NCI-H1417 treated with DMSO at 0.1 percent for 48 hours (cell line): ENCODE measurements at places on chromosomes 7 and 10.

DNA sequence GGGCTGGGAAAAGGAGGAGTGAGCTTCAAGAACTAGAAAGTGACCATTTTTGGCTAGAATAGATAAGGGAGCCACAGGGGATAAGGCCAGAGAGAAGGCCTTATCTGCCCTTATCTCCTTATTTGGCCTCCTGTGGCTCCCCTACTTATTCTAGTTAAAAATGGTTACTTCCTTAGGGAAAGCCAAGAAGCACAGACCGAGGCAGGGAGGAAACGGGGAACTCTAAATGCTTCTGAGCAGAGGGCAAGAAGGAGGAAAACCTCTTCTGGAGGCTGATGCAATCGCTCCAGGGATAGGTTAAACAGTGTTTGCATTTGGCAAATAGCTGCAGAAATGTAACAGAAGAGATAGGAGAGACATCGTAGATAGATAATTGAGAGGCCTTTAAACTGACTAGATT is 18.6 kb downstream of the NRP1 start:
- no peak for DNase-seq

- no peak for DNase-seq
Measured at GRCh38 chr7:68678196-68678595, 920.1 kb upstream of the AUTS2 start.

GRCh38 chr7:100469227-100470044 is 5.4 kb upstream of the SPACDR start:
- DNase-seq: peak; percentile 20

DNA sequence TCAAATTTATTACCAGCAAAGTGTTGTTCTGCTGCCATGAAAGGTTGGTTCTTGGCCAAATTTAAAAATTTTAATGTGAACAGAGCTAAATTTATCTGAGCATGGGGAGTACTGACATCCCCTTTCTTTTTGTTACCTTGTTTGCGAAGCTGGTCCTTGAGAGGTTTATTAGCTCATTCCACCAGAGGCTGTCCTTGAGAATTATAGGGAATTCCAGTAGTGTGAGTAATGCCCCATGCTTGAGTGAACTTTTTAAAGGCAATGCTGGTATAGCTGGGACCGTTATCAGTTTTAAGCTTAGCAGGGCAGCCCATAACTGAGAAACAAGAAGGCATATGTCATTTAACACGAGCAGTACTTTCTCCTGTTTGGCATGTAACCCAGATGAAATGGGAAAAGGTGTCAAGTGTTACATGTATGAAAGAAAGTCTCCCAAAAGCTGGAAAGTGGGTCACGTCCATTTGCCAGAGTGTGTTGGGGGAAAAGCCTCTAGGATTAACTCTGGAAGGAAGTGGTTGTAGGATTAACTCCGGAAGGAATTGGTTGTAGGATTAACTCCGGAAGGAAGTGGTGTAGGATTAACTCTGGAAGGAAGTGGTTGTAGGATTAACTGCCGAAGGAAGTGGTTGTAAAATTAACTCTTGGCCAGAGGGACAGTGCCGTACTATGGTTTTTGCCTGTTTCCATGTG is 37.3 kb upstream of the AKR1C2 start:
- no peak for DNase-seq

GRCh38 chr10:99358101-99358500 is 28.9 kb downstream of the CNNM1 start:
- DNase-seq: no peak

DNA sequence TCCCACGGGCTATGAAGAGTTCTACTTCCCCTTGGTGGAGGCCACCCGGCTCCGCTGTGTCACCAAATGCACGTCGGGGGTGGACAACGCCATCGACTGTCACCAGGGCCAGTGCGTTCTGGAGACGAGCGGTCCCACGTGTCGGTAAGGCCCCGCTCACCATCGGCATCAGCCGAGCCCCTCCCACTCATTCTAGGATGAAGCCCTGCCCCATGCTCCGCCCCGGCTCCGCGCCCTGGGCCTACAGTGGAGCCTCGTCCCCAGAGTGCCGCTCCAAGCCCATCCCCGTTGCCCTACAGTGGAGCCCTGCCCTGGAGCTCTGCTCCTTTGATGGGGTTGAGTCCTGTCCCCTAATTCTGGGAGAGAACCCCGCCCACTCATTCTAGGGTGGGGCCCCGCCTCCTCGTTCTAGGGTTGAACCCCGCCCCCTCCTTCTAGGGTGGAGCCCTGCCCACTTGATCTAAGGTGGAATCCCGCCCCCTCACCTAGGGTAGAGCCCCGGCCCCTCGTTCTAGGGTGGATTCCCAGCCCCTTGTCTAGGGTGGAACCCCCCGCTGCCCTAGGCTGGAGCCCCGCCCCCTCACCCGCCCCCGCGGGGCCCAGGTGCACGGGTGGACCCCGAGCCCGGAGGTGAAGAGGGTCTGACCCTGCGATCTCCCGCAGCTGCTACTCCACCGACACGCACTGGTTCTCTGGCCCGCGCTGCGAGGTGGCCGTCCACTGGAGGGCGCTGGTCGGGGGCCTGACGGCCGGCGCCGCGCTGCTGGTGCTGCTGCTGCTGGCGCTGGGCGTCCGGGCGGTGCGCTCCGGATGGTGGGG is 3.4 kb upstream of the MUC12 start:
- no peak for DNase-seq

DNA sequence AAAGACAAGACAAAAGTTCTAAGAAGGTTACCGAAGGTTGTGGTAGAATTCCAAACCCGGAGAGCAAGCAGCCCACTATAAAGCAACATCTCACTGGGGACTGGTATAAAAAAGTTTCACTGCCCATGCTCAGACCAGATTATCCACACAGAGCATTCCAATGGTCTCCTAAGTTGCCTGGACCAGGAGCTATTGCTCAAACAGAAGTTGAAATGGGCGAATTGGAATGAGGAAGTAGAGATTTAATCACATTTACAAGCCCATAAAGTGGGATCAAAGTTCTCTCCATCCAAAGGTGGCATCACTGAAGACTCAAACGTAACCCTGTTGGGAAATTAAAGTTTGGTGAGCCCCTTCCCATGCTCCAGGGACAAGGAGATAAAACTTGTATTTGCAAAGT is 19.8 kb downstream of the OR2F1 start:
- DNase-seq: no peak

- no peak for DNase-seq
Measured at GRCh38 chr7:143345428-143345900, 17.0 kb downstream of the FAM131B start.

GRCh38 chr10:105650306-105650705 is 1009.2 kb downstream of the SORCS3 start:
- DNase-seq: no peak

GRCh38 chr7:5692112-5692844 is 89.2 kb downstream of the RNF216 start:
- no peak for DNase-seq

- DNase-seq: no peak
Measured at GRCh38 chr7:17340655-17341054, 42.2 kb downstream of the AHR start.

DNA sequence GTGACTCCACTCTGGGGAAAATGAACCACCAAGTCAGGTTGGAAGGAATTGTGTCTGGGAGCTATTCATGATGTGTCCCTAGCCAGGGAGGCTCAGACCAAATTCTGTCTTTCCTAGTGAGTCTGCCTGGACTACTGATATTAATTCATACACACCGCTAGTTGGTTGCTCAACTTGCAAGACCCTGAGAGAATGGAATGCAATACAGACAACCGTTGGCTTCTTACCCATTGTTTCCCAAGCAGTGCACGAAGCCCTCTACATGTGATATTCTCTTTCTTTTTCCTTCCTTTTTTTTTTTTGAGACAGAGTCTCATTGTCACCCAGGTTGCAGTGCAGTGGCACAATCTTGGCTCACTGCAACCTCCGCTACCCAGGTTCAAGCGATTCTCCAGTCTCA is 19.4 kb upstream of the SRGN start:
- DNase-seq: no peak

GRCh38 chr10:103066141-103067098 is 126.7 kb downstream of the NT5C2 start:
- no peak for DNase-seq

DNA sequence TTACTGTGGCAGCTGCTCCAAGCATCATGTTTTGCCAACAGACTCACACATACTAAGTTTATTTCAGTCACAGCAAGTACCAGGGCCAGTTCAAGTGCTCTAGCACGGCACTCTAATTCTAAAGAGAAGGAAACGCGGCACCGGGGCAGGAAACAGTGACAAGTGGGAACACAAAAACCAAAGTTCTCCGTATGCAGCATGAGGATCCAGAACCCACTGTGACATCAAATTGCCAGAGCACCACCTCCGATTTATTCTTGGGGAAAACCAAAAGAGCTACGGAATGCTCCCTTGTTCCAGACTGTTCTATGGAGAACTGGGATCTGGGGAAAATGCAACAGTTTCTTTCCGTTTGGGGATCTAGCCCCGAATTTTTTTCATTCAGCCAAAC is 448 bp upstream of the PTER start:
- DNase-seq: no peak

DNA sequence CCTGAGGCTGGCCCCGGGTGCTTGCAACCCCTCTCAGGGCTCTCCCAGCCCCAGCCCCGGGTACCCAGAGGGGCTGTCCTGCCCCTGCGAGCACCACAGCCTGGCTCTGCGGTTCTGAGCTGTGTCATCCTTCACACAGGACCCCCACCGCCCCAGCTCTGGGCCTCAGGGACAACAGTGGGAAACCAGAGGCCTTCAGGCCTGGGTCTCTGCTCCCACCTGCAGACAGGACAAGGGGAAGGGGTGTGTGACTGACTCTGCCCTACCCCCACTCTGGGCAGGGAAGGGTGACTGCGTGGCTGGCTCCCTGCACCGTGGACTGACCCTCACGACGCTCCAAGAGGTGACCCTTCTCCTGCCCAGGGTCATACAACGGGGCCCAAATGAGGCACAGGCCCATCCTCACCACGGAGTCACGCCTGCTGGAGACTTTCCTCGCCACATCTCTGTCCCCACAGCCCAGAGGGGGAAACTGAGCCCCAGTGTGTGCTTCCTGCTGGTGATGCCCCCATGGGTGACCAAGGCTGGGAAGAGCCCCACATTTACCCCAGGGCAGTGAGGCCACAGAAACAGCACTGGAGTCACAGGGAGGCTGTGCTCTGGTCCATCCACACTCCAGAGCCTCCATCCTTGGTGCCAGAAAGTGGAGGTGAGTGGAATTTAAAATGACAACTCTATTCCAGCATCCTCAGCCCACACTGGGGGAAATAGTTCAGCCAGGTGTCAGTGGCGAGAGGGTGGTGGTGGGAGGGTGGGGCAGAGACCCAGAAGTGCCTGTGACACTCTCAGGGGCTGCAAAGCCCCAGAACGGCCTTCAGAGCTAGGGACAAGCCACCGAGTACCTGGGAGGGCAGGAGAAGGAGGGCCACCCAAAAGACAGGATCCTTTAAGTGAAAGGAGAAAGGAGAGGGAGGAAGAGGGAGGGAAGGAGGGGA is 13.6 kb downstream of the CAMK2B start:
- no peak for DNase-seq

DNA sequence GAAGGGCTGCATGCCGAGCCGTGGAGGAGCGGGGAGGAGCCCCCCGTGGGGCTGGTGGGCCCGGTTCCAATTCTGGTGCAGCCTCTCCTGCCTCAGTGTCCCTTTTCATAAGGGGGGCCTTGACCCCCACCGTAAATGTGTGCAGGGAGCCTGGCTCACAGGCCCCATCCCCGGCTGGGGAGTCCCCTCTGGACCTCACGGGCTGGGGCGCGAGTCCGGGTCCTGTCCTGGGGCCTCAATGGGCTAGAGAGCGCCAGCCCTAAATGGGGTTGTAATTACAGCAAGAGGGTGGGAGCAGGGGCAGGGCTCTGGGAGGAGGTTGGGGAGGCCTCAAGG is 203.0 kb downstream of the ELFN1 start:
- no peak for DNase-seq

- DNase-seq: no peak
Measured at GRCh38 chr7:94129443-94130140, 125.4 kb upstream of the BET1 start.

GRCh38 chr10:71740069-71740653 is 20.6 kb upstream of the C10orf105 start:
- no peak for DNase-seq

DNA sequence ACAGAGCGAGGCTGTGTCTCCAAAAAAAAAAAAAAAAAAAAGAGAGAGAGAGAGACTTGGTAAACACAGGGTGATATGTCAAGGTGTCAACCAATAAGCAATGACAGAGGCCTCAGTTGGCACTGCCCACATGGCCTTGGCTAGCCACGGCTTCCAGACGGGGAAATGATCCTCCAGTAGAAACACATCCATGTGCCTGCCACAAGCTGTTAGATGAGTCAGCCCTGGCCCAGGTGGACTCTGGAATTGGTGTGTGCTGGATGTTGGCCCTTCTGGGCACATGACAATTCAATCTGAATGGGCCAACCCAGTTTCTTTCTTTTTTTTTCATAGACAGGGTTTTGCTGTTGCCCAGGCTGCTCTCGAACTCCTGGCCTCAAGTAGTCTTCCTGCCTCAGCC is 13.7 kb downstream of the RFC2 start:
- no peak for DNase-seq

DNA sequence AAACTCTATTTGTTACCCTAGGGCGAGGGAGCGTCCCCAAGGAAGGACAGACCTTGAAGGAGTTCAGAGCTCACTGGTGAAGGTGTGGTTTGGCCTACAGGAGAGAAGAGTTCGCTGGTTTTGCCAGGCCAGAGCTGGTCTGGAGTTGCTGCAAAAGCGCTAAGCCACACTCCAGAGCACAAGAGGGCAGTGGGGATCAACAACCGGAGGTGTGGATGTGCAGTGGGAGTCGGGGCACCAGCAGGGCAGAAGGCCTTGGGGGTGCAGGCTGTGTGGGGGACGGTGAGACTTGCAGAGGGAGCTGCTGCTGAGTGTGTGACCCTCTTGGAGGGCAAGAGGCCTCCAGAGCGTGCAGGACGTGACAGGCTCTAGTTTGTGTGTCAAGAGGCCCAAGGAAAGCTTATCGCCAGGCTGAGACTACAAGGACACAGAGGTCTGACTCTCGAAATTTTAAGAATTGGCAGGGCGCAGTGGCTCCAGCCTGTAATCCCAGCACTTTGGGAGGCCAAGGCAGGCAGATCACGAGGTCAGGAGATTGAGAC is 14.3 kb upstream of the CUL1 start:
- no peak for DNase-seq

DNA sequence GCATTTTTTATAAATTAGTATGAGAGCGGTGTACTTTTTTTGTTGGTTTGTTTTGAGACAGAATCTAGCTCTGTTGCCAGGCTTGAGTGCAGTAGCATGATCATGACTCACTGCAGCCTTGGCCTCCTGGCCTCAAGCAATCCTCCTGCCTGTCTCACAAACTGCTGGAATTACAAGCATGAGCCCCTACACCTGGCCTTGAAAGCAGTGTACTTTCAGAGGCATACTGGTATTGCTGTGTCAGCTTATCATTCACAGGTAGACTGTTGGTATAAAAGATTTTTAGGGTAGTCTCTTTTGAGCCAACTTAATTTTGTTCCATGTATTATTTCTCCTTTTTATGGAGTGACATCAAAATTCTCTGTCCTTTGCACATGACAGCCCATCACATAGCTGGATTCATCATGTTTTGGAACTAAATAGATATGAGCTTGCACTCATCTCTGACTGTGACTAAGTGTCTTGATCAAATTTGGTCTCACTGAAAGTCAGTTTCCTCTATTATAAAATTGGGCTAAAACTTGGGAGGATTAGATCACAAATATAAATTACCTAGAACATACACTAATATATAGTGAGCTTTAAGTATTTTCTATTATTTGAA is 12.4 kb downstream of the GNAT3 start:
- no peak for DNase-seq
